ENCODE measurements at places on chromosomes 7 and 10.

DNA sequence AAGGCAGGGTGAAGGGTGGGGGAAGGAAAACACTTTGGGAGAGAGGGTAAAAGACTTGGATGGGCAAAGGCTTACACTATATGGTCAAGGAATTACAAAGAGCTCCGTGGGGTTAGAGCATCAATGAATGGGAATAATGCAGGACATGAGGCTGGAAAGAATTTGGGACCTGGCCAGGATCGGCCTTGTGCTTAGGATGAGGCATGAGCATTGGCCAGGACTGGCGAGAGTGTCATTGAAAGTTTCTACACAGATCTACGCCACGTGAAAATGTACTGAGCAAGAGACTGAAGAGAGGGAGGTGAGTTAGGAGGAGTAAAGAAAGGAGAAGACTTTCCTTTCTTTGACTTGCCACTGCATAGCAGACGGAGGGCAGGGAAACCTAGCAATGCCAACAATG, 142.8 kb downstream of the PTEN start:
- DNase-seq, result no peak

DNA sequence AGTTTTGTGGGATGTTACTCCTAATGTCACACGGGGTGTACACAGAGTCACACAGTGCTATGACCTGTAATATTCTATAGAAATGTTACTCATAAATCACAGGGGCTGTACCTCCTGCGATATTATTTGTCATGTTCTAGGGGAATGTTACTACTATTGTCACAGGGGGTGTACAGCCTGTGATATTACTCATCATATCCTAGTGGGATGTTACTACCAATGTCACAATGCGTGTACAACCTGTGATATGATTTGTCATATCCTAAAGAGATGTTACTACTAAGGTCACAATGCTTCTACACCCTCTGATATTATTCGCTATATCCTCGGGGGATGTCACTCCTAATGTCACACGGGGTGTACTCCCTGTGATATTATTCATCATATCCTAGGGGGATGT, 7.6 kb upstream of the CCZ1B start:
- no peak for DNase-seq

DNA sequence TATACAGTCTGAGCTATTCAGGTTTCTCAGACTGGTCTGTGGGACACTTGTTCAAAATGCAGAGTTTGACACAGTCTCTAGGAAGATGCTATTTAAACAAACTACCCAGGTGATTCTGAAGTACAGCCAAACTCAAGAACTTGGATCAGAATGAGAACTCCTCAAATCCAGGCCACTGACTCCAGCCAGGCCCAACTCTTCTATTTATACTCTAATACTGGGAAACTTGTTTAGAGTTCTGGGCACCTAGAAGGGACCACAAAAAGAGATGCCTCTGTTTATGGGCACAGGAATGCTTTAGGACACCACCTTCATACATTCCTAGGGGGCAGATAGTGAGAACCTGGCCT, 40.1 kb upstream of the ADD3 start:
- no peak for DNase-seq

DNA sequence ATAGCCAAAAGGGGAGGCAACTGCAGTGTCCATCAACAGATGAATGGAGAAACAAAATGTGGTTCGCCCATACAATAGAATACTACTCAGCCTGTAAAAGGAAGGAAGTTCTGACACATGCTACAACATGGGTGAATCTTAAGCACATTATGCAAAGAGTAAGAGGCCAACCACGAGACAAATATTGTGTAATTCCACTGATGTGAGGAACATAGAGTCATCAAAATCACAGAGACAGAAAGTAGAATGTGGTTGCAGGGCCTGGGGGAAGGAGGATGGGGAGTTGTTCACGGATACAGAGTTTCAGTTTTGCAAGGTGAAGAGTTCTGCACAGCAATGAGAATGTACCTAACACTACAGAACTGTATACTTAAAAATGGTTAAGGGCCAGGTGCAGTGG, 13.7 kb upstream of the C10orf71 start:
- no peak for DNase-seq

DNA sequence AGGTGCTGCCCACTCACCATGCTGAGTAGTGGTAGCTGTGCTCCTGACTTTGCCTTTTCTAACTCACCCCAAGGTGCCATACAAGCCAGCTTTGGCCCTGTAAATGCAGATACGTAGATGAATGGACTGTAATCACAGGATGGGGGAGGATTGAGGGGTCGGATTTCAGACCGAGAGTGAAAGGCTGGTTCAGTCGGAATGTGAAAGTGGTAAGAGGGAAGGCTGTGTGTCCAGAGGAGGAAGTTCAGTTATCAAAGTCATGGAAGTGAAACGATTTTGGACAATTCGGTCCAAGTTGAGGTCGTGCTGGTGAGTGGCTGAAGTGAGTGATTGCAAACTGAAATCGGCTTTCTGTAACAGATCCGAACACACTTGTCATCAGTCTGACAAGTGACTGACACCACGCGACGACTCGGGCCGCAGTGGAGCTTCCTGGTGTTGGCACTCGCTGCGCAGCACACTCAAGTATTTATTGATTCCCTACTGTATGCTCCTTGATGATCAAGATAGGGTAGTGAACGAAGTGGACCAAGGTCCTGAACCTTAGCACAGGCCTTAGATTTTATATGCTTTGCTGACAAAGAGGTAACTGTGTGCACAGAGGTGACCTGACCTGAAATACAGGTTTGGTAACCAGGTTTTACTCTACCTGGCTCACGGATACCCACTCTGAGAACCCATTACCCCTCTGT, 10.5 kb downstream of the ZNF282 start:
- no peak for DNase-seq

DNA sequence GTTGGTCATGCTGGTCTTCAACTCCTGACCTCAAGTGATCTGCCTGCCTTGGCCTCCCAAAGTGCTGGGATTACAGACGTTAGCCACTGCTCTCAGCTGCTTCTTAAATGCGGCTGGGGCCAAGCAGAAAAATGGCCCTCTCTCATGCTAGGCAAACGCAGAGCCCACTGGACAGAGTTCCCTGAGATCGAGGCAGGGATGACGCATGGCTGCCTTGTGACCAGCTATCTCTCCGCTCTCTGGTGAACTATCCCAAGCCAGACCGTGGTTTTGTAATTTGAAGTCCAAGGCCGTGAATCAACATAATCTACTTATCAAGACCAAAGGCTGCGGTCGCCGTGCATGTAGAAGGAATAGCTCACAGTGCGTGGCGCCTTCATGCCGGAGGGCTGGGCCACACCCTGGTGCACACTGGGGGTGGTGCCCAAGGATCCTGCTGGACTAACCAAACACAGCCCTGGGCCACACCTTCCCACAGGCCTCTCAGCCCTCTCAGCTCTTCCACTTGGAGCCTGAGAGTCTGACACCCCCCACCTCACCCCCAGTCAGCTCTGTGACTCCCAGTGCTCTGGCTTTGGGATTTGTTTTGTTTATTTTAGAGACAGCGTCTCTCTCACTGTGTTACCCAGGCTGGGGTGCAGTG, 88.1 kb upstream of the CUX1 start:
- DNase-seq, result no peak

- no peak for DNase-seq
Observed at GRCh38 chr7:2936891-2937580, 92.9 kb upstream of the GNA12 start.

DNA sequence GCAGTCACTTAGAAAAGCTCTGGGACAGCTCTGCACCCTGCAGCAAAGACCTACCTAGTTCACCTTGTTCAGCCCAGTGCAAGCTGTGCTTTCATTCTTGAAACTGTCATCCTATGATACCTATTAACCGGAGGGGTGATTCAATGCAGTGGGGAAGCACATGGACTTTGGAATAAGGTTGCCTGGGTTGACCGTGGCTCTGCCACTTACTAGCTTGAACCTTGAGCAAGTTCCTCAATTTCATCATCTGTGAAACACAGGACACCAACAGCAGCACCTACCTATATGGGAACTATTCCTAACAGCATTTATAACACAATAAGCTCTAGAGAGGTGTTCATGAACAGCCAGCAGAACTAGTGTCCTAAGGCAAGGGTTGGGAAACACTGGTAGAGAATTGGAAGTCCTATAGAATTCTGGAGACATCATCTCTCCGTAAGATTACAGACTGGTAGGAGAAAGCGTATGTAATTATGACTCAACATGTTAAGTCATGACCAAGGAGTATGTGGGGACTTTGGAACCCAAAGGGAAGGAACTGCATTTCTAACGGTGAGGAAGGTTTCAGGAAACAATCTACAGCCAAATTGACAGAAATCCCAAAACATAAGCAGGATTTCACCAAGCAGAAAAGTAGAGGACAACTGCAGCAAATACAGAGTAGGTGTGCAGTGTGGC, 270.0 kb downstream of the USP6NL start:
- no peak for DNase-seq
